NB4 (cell line): ENCODE measurements at places on chromosomes 11 and 22.

DNA sequence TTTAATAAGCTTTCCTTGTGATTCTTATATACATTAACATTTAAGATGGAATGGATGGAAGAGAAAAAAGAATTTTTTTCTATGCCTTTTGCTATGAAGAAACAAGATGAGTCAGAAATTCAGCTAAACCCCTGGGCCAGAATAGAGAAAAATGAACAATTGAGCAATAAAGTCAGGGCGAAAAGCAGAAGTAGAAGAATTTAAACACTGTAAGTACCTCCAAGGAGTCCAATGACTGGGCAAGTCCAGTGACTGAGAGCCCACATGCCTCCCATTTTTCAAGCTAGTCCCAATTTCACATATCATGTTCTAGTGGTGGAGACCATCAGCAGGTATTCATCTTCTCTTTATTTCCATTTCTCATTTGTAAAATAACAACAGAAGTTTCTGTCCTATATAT, 18.6 kb upstream of the APLP2 start:
- DNase-seq, result peak; percentile 94

DNA sequence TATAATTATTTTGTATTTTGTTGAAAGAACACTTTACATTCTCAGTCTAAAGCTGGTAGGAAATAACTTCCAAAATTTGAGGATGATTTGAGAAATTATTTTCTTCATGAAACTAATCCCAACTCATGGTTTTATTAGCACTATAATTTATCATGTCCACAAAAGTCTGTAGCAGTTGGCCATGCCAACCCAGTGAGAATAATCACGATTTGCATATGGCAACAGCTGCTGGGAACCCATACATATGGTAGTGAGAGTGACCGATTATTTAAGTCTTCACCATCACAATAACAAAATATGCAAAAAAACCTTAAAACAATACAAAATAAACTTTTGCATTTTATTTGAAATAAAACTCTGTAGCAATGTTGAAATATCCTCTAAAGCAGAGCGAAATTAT, 445.9 kb upstream of the ANO3 start:
- DNase-seq, result no peak

- no peak for DNase-seq
Observed at GRCh38 chr22:35839841-35840301, 122.2 kb downstream of the APOL5 start.

GRCh38 chr11:14117632-14118031, 155.1 kb downstream of the SPON1 start:
- DNase-seq, result no peak

DNA sequence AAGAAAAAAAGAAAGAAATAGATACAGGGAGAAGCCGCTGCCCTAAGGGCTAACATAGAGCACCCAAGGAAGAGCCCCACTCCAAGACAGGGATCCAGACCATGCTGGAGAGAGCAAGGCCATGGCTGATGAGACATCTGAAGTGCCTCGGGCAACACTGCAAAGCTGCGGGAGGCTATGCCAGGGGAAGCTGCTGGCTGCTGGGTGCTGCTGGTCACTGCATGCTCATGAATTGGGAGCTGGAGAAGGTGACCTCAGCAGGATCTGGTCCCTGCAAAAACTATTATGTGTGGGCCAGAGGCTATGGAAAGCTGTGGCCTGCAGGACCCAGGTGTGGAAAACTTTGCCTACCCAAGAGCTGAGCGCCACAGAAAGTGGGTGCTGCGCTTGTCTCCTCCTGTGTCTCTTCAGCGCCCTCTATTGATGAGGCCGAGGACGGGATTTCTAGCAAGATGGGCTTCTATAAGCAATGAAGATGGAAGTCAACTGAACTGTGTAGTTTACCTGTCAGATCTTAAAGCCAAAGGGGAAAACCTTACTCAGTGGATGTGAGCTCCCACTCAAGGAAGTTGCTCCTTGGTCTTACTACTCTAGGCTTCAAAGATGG, 17.3 kb upstream of the SLC29A2 start:
- peak; percentile 87 for DNase-seq

DNA sequence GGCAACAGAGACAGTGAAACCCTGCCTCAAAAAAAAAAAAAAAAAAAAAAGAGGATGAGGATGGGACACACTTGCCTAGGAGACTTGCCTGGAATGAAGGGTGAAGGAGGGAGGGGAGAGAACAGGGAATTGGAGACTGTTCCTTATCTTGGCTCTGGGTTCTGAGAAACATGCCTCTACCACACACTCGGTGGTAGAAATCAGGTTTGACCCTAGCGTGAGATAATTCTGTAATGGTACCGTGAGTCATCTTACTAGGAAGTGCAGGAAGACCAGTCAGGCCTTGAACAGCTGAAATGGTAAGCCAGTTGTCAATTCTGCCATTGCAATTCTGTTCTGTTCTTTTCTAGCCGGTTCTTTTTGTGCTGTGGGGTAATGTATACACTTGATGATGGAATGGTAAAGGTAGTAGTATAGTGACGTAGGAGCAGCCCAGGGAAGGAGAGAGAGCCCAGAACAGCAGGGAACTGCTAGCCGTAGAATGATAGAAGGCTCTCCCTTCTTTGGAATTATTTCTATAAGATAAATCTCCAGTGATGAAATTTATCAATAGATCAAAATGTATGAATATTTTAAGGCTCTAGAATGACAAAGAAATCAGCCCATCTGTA, 3.9 kb upstream of the AMBRA1 start:
- DNase-seq, result peak; percentile 18

GRCh38 chr11:129946256-129946655, 50.9 kb upstream of the NFRKB start:
- peak; percentile 46 for DNase-seq

DNA sequence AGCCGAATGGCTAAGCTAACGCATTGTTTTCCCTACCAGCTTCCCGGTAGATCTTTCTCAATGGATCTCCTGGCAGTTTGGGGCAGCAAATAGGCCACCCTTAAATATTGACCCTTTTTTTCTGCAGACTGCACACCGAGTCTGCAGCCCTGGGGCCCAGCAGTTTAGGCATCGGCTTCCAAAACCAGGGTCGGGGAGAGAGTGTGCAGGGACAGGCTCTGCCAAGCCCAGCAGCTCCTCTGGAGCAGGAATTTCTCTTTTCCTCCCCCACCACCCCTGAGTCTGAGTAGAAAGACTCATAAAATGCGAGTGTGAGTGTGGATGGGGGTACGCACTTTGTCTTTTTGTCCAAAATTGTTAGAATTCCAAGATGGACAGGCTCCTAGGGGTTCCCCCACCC, 113.2 kb downstream of the FEZ1 start:
- DNase-seq, result no peak

GRCh38 chr22:25045159-25045558, 92.6 kb downstream of the KIAA1671 start:
- no peak for DNase-seq

GRCh38 chr11:47711816-47712215, 3.4 kb downstream of the AGBL2 start:
- no peak for DNase-seq

DNA sequence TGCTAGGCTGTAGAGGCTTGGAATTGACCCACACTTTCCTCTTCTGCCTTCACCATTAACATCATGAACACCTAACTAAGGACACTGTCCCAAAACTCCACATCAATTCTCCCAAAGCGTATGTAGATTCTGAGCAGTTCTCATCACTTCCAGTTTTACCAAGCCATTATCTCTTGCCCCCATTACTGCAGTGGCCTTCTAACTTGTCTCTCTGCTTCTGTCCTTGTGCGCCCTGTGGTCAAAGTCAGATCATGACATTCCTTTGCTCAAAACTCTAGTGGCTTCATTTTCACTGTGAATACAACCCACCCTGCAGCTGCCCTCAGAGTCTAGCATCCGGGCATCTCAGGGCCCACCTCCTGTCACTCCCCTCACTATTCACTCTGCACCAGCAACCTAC, 13.1 kb upstream of the TOP3B start:
- no peak for DNase-seq

- no peak for DNase-seq
Observed at GRCh38 chr11:69702769-69703452, 911 bp downstream of the FGF19 start.

- DNase-seq, result no peak
Observed at GRCh38 chr11:101010899-101011298, 118.7 kb downstream of the PGR start.

GRCh38 chr22:34946339-34946985, 119.5 kb upstream of the ISX start:
- no peak for DNase-seq

GRCh38 chr11:76674517-76675400, 4.2 kb upstream of the LRRC32 start:
- DNase-seq, result peak; percentile 32

DNA sequence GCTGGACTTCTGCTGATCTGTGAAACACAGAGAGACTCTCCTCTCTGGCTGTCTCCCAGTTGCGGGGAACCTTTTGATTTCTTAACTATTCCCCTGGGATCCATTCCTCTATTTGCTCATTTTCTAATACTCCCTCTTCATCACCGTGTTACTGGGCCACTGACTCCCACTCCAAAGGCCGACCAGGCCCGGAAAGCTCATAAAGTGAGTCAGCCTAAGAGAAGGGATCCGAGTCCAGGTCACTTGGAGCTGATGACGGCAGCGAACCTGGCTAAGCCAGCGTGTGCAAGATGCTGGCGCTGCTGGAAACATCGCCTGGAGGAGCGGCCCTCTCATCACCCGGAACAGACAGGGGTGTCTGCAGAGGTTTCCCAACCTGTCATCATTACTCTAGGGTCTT, 112.8 kb downstream of the FBXO7 start:
- DNase-seq, result no peak

GRCh38 chr11:17643506-17644405, 75.6 kb upstream of the MYOD1 start:
- DNase-seq, result no peak

DNA sequence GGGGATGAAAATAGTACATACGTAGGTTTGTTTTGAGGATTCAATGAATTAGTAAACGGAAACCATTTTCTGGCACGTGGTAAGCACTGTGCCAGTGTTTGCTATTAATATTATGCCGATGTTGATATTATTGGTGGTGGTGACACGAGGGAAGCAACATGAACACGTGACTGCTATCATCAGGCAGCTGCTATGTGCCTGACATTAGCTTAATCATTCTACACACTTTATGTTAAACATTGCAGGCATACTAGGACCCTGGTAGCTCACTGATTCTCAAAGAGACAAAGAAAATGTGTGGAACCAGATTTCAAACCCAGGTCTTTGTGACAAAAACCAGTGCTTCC, 656 bp downstream of the SRRD start:
- no peak for DNase-seq

DNA sequence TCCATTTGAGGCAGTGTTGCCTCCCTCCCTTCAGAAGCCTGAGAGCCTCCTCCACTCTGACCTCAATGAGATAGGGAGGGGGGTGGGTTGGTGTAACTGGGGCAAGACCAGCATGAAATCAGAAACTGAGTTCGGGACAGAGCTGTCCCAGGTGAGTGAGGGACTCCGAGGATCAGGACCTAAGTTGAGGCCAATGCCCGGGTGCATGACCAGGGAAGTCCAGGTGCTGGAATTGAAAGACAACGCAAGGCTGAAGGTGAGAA, 40.8 kb upstream of the ZBED5 start:
- no peak for DNase-seq

GRCh38 chr11:70054004-70054403, 24.1 kb upstream of the ANO1 start:
- no peak for DNase-seq

GRCh38 chr11:19087658-19088057, 27.1 kb upstream of the MRGPRX2 start:
- DNase-seq, result no peak

GRCh38 chr22:29327089-29327764, 11.7 kb upstream of the RASL10A start:
- no peak for DNase-seq

GRCh38 chr22:24969560-24970301, 17.2 kb downstream of the KIAA1671 start:
- no peak for DNase-seq

DNA sequence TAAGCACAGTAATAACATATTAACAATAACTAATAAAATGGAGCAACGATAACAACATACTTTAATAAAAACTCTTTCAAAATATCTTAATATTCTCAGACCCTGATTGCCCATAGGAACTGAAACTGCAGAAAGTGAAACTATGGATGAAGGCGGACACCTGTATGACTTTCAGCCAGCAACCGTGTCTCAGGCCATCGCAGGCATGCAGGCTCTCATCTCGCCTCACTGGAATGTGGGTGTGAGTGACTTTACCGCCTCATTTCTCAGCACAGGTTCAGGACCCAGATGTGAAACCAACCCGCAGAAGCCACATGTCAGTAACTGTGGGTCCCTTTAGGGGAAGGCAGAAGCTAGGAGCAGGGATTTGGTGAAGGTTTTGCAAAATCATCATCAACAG, 539.1 kb downstream of the FAM181B start:
- DNase-seq, result no peak

GRCh38 chr11:12248330-12248729, 129.0 kb upstream of the PARVA start:
- DNase-seq, result no peak

DNA sequence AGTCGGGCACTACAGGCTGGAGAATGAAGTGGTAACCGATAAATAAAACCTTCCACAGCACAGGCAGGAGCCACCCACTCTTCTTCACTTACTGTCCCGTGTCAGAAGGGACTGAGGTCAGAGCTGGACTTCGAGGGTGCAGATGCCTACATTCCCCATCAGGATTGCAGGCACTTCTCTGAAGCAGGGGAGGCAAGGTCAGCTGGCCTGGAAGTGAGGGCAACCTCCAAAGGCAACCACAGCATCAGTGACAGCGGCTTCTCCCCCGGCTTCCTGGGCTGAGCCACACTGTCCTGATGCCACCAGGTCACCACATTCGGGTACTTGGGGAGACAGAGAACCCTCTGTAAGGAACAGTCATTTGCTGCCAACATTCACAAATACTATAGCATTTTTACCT, 22.7 kb downstream of the TCIRG1 start:
- peak; percentile 12 for DNase-seq

DNA sequence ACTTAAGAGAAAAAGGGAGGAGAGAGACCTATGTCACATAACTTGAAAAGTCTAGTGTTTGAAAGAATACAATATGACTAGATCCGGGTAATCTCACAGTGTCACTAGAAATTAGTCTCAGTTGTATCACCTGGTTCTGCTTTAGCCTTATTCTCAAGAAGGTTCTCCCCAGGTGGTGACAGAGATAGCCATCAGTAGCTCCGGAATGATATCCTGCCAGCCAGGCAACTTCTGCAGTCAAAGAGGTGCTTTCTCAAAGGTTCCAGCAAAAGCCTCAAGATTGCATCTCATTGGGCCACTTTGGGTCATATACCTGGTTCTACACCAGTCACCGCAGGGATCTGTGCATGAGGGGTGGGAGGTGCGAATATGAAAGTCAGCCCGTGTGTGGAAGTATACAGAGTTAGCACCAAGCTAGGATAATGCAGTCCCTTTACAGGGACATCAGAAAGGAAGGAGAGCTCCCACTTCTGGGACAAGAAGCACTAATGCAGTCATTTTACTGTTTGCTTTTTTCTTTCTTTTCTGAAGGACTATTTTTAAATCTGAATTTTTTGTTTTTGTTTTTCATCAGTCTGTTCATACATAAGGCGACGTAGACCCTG, 61.1 kb downstream of the CYB5R2 start:
- no peak for DNase-seq
